Adrenal gland (tissue), 19 donors: ENCODE measurements at places on chromosomes 12 and 14. TPM values are rescaled to one million over a fixed set of nuclear protein-coding genes. Genes with fewer than 3 reads are reported as not detected.

- no peak for DNase-seq
Observed at GRCh38 chr14:43475757-43476156, 1031.3 kb downstream of the FSCB start.

DNA sequence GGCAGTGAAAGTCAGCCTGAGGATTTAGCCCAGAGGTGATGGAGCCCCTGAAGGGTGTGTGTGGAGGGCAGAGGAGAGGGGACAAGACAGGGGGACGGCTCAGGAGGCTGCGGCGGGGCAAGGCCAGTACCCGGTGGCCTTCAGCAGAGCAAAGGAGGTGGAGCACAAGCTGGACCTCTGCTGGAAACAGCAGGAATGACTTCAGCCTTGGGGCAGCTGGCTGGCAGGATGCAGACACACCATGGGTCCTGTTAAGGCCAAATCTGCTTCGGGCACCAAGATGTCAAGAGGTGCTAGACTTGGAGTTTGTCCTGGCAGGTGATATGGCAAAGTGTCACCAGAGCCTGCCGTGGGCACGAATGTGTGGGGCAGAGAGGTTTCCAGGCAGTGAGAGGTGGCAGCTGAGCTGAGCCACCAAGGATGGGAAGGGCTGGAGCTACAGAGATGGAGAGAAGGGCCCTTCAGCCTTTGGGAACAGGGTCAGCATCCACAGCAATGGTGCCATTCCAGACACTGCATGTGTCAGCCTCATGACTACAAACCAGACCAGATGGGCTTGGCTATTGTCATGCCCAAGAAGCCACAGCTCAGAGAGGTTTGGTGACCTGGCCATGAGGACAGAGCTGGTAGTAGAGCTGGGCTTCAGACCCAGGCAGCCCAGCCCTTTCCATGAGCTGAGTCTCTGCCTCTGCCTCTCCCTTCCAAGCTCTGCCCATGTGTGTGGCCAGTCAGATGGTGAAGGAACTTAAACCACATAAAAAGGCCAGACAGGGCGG lies 91.9 kb downstream of the LGMN start:
- no peak for DNase-seq

- DNase-seq = no peak
Observed at GRCh38 chr12:48001505-48002413, 2.5 kb downstream of the COL2A1 start.

- DNase-seq = no peak
Observed at GRCh38 chr12:20089077-20089476, 279.3 kb upstream of the PDE3A start.

- DNase-seq = no peak
Observed at GRCh38 chr14:72262771-72263170, 330.5 kb downstream of the RGS6 start.

- DNase-seq = peak; percentile 77
Observed at GRCh38 chr12:69415471-69416275, 54.5 kb upstream of the FRS2 start.

- no peak for DNase-seq
Observed at GRCh38 chr12:92008345-92008744, 137.3 kb downstream of the BTG1 start.

GRCh38 chr14:60561845-60562746 lies 53.1 kb downstream of the SIX6 start:
- DNase-seq = peak; percentile 35

DNA sequence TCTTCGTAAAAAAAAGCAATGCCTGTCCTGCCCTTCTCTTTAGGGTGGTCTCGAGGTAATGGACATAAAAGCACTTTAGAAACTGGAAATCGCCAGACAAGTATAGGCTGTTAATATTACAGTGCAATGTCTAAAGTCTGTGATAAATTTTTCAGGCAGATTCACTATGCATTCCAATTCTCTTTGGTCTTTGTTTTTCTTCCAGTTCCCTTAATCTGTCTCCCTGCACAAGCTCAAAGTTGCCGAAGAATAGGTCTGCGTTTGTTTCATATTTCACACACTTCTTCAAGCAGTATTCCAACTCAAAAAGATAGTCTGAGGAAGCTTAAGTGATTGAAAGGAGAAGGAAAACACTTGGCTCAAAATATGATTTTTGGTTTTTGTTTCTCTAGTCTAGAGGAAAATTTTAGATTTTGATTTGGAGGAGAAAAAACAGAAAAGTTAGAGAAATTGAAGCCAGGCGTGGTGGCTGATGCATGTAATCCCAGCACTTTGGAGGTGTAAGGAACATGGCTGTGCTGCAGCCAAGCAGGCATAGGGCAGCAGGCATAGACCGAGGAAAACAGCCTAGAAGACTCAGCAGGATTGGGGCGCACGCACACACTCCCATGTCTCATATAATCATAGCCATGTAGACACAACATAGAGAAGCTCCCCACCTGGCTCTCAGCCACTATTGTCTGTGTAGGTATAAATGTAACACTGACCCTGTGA lies 96.2 kb upstream of the TMPO start:
- DNase-seq = no peak

DNA sequence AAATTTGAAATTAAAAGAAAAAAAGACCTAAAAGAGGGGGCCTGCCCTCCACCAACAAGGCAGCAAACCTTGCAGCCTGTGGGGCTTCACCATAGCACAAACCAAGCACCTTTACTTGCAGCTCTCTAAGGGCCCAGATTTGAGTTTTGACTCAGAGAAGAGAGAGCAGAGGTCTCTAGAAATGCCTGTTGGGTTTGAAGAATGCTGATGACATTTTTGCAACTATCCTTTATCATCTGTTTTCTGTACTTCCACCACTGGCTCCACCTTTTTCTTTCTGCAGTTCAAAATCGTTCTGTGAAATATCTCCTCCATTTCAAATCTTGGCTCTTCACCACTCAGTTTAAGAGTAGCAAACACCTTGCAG lies 83.8 kb upstream of the HMGA2 start:
- no peak for DNase-seq

DNA sequence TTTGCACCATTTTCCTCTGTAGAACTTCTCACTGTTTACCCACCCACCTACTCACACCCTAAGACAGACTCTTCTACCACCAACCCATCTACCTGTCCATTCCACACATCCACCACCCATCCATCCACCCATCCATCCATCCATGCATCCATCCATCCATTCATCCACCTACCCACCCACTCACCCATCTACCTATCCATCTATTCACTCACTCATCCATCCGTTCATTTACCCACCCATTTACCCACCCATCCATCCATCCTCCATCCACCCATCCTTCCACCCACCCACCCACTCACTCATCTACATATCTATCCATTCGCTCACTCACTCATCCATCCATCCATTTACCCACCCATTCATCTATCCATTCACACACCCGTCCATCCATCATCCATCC lies 15.1 kb downstream of the PLBD2 start:
- DNase-seq = no peak

DNA sequence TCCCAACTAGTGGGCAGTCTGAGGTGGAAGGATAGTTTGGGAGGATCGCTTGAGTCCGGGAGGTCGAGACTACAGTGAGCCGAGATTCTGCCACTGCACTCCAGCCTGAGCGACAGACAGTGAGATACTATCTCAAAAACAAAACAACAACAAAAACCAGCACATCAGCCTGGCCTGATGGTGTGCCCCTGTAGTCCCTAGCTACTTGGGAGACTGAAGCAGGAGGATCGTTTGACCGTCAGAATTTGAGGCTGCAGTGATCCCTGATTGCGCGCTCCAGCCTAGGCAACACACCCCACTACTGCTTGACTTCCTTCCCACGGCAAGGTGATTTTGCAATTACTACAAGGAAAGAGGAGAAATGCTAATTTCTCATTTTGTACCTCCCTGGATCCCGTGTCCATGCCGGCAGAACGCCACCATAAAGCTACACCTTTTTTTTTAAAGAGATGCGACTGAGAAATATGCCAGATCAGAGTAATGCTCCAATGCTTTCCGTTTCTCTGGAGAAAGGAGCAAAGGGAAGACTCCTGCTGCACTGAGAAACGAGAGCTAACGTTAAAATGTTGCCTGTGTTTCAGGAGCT lies 672 bp upstream of the SCFD1 start:
- no peak for DNase-seq

DNA sequence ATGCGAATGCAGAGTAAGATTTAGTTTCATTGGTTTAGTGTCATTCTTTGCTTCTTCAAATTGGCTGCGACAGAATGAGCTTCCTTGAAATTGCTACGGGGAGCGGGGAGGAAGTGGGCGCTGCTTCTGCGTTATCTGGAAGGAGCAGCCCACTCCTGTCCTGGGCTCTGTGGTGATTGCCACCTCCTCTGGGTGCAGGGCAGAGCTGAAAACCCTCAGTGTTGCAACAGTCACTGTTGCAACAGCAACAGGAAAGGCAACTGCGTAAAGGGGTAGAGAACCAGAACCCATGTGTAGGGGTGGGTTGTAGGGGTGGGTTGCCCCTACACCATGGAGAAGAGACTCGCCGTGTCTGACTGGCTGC lies 57.7 kb downstream of the MAX start:
- no peak for DNase-seq

DNA sequence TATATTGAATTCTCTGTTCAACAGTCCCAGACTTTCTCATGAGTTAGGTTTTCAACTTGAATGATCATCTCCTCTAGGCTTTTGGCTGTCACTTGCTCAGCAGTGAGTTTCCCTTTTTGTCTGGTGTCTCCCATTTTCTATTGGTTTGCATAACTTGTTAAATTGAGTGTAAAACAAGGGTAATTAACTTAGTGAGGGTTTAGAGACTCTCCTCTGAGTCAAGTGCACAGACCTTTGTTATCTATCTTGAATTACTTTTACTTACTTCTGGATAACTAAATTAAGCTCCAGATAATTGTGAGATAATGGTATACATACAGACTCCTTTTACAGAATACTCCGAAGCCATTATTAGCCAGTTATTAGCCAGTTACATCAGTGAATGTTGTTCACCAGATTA lies 22.0 kb downstream of the MLXIP start:
- no peak for DNase-seq

- no peak for DNase-seq
Observed at GRCh38 chr12:53224061-53224896, 7.7 kb downstream of the RARG start.

DNA sequence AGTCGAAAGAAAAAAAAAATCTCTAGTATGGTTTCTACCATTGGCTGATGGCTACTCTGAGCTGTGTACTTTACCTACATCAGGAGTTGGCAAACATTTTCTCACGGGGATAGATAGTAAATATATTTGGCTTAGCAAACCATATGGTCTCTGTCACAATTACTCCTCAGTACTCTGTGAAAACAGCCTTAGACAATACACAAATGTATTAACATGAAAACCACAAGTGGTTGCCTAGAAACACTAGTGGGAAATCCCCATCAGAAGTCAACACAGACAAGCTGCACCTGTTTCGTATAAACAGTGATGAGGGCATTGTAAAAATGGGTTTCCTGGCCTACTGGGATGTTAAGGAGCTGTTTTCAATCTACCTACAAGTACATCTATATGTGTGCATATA lies 84.6 kb upstream of the NAV3 start:
- DNase-seq = no peak

DNA sequence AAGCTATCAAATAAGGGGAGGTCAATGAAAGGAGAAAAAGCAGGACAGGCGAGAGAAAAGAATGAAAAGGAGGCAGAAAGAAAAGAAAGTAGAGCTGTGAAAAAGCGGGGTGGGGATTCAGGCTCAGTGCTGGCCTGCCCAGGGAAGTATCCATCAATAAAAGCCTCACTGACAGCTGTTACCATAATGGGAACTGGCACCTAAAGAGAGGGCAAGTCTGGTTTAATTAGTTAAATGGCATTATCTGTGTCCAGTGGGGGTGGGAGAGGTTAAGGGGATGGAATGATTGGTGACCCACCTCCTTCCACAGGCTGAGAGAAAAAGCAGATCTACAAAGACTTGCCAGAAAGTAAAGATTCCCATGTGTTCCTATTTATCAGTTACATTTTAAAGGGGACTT lies 7.4 kb downstream of the SALL2 start:
- DNase-seq = no peak

- peak; percentile 28 for DNase-seq
Observed at GRCh38 chr12:121537814-121538698, 42.8 kb downstream of the KDM2B start.

GRCh38 chr12:68884251-68884650 lies 48.7 kb downstream of the CPM start:
- no peak for DNase-seq

GRCh38 chr14:96267336-96267735 lies 11.3 kb downstream of the BDKRB1 start:
- DNase-seq = no peak

GRCh38 chr14:85366226-85366625 lies 163.7 kb upstream of the FLRT2 start:
- no peak for DNase-seq

DNA sequence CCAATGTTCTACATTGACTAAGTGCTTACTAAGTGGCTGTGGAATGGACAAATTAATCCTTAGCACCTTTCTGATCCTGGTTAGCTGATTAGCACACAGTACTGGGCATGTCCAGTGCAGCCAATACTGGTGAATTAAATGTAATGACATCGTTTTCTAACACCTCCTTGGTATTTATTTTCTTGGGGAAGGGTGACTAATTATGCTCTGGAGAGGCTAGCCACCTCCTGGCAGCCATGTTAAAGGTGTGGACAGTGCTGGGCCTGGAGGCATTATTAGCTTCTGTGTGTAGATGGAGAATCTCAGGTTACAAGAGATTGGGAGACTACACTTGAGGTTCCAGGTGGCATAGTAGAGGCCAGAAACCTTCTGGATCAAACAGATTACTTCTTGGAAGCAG lies 230.9 kb upstream of the DDHD1 start:
- DNase-seq = no peak

- peak; percentile 5 for DNase-seq
Observed at GRCh38 chr12:39581592-39581991, 38.0 kb downstream of the ABCD2 start.

DNA sequence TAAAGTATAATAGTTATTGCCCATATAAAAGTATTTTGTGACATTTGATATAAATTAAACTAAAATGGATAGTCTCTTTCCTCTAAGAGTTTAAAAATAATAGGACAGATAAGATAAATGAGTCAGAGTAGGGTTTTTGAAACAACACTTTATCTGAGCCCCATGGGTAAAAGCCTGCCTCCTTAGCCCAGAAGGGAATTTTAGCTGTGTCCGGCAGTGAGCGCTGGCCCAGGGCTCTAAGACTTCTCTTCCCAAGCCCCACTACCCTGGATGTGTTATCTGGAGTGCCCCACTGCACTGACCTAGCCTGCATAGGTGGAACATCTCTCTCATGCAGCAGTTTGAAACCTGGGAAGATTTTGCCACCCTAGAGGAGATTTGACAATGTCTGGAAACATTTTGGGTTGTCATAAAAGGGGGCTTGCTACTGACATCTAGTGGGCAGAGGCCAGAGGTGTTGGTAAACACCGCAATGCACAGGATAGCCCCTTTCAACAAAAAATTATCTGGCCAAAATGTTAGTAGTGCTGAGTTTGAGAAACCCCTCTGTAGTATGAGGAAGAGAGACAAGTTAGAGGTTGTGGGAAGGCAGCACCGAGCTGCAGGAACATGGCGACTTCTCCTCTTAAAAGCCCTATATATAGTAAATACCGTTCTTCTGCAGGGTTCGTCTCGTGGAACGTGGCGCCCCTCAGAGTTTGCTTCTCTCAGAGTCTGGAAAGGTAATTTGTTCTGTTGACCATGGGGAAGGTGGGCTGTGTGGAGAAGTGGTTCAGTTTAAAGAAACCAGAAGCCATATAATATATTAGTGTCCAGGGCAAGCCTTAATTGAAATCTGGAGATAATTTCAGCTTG lies 29.3 kb upstream of the ATF1 start:
- DNase-seq = no peak

The NPFF gene
- polyA plus RNA-seq = not detected

The NOVA1 gene
- 16.6 TPM for polyA plus RNA-seq

The MUCL1 gene
- polyA plus RNA-seq = not detected

The OR4N5 gene
- not detected for polyA plus RNA-seq

The AMN gene
- 3.6 TPM for polyA plus RNA-seq

The SSPN gene
- 3.7 TPM for polyA plus RNA-seq

The CPNE6 gene
- polyA plus RNA-seq = 0.07 TPM

The CACNB3 gene
- 4.4 TPM for polyA plus RNA-seq

The ANG gene
- polyA plus RNA-seq = 1.8 TPM

The KCNMB4 gene
- 2.8 TPM for polyA plus RNA-seq

The TMPRSS12 gene
- not detected for polyA plus RNA-seq
